ENCODE measurements at places on chromosomes 7 and 10.

- no peak for DNase-seq
Measured at GRCh38 chr7:137325927-137326326, 17.6 kb downstream of the PTN start.

- no peak for DNase-seq
Measured at GRCh38 chr10:5827841-5828240, 14.6 kb upstream of the GDI2 start.

DNA sequence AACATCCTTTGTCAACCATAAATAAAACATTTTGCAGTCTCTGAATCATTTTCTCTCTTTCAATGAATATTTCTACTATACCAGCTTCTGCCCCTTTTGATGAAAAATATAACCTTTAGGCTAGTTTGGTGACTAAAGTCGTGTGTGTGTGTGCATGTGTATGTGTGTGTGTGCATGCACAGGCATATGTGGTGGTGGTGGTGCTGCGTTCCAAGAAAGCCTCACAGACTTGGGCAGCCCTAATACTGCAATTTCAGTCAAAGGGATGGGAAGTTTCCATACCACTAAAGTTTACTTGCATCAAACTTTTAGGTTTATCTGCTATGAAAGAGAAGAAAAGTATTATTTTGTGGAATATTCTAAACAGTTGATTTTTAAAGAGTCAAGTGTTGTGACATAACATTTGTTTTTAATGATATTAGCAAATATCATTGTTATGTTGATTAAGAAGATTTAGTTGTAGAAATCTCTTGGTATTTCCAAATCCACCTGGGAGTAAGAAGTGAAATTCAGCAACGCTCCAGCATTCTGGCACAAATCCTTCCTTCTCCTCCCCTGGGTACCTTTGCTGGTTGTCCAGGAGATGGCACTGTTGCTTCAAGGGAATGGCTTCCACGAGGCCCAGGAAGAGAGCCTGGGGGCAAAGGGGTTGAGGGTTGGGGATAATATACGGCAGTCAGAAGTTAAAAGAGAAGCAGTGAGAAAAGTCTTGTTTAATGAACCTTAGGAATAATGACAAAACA, 41.5 kb downstream of the ASB4 start:
- no peak for DNase-seq

DNA sequence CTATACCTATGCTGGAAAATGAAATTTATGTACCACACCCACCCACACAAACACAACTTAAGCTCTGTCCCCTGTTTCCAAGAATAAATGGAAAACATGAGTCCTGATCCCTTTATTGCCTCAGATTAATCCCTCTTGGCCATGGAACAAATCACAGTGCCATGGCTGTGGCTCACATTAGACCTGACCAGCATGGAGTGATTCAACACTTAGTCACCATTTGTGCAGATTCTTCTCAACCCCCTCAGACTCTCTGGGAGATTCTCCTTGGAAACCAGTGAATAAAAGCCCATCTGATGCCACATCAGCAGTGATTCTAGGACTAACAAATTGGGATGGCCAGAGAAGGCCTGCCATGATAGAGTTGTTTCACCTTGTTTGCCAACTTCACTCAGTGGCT, 204.4 kb upstream of the TMEM72 start:
- DNase-seq: no peak

DNA sequence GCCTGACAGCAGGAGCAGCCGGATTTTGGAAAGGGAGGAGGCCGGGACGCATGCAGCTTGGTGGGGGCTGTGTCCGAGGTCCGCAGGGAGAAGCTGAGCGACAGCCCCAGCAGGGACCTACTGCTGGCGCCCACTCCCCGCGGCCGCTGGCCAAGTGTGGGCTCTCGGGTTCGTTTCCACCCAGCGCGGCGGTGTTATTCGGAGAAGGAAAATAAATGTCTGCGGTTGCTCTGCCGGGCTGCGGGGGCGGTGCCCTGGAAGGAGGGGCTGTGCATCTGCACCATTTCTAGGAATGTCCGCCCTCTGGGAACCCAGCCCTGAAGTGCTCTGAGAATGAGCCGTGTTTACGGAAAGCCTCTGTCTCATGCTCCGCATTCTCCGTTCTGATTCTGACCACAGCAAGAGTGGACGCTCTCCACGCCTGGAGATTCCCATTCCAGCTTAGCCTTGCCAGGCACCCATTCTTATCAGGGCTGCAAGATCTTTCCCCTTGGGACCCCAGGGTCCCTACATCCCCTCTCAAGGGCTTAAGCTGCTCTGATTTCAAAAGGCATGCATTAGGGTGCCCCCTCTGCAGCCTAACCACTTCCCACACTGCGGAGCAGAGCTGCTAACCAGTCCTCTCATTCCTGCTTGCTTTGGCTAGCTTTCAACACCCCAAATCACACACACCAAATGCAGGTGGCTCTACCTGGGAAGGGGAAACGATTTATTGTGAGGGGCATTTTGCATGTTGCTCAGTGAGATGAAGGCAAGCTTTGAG, 256.6 kb upstream of the GLI3 start:
- DNase-seq: peak; percentile 37

GRCh38 chr7:51244053-51244452, 72.6 kb downstream of the COBL start:
- DNase-seq: no peak

GRCh38 chr10:18144928-18145327, 4.7 kb downstream of the CACNB2 start:
- no peak for DNase-seq

DNA sequence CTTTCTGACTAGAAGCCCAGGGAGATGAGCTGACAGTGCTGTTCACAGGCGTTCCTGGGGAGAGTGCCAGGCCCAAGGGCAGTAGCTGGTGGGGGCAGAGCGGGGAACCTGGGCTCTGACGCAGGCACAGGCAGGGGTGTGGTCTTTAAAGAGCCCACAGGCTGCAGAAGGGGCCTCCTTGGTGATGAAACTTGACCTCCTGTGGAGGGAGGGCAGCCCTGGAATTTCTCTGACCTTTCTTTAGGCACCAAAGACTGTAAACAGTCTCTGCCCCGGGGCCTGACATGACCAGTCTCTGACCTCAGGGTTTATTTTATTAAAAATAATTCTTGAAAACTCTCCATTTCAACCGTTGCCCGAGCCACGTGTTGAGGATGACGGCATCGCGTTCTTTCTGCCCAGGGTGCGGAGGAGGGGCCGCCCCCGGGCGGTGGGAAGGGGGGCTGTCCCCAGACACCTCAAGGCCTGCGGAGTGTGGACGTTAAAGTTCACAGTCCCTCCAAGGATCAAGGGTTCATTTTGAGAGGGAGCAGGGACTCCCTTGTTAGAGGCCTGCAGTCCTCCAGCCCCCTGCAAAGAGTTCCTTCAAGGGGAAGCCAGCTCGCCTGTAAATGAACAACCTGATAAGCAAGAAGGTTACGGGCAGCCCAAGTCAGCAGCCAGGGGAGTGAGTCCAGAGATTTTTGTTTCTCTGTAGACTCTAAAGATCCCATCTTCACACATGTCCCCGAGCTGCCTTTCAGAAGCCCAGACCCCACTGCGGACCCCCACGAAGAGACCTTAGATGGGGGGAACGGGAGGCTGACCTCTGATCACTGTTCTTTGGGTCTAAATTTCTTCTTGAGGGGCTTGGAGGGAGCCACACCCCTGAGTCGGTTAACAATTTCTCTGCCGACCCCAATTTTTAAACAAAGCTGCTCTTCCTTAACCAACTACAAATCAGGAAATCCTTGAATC, 128.9 kb downstream of the VIPR2 start:
- DNase-seq: no peak

DNA sequence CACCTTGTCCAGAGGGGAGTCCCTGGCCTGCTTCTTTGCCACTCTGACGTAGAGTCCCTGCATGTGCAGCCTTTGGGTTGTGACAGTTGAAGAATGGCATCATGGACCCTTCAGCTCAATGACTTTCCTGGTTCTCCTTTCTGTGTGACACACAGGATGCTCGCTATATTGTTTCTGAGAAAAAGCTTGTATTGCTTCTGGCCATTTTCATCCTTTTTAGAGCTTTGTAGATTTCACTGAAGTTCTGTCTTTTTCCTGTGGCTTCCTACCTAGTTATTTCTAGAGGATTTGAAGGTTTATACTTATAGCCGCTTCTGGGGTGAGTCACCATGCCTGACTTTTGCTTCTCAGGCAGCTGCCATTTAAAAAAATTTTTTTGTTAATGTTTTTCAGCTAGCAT, 27.0 kb downstream of the SND1 start:
- no peak for DNase-seq

GRCh38 chr10:44195112-44196007, 189.5 kb downstream of the CXCL12 start:
- DNase-seq: no peak

DNA sequence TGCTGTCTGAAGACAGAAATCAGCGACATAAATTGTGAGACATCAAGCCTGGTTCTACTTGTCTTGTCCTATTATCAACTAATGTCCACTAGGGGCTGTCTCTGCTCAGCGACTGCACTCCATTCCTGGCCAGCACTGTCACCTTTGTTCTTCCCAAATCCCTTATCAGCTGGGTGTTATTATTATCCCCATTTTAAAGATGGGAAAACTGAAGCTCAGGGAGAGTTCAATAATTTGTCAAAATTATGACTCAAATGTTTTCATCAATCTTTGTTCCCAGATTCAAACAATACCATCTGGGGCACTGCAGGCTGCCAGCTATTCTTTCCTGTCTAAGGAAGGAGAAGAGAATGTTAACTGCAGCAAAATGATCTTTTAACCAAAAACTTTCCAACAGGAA, 431.6 kb upstream of the NFE2L3 start:
- no peak for DNase-seq

GRCh38 chr10:124644771-124645415, 99.3 kb downstream of the FAM53B start:
- no peak for DNase-seq

GRCh38 chr10:33052915-33053810, 95.1 kb upstream of the ITGB1 start:
- no peak for DNase-seq

DNA sequence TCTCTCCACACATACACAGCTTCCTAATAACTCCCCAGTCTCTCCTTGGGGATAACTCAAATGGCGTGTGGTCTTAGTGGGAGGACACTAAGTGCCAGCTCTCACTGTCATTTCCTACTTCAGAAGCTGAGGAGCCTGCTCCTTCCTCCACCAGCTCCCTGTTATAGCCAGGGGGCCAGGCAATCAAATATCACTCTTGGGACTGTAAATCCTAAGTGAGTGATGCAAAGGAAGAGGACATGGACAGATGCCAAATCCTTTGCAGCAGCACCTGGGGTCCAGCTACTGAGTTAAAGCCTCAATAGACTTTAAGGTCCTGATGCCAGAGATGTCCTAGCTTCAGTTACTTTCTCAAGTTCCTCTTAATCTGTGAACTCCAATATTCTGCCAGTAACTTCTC, 34.1 kb downstream of the SEM1 start:
- no peak for DNase-seq

DNA sequence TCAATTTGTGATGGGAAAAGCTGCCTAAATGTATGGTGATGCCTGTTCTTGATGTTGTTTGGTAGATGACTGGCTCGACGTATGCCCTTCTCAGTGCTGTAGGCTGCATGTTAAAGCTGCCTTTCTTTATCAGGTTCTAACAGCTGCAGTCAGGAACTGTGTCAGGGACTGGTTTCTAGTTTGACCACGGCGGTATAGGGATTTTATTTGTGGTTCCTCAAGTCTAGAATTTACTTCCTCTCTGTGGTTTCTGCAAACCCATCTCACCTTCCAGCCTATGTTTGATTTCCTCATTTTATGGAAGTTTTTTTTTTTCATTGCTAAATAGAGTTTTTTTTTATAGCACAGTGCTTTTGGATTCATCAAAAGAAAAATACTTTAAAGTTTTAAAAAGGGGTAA, 26.5 kb downstream of the LMTK2 start:
- no peak for DNase-seq

- DNase-seq: no peak
Measured at GRCh38 chr7:3094701-3095445, 51.2 kb upstream of the CARD11 start.

DNA sequence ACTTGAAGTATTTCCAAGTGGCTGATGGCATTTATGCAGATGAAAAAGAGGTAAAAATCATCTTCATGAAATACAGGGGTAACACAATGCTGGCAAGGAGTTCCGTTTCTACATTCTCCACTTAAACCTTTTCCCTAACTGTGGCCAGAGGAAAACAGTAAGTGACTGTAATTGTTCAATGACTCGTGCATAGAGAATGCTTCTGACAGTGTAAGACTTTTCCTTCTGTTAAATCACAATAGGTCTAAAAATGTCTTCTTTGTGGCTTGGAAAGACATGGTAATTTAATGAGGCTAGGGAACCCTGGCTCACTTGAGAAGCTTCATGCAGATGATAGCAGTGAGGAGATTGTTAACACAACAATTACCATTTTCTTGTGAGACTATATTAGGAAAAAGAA, 50.3 kb upstream of the RSU1 start:
- no peak for DNase-seq

DNA sequence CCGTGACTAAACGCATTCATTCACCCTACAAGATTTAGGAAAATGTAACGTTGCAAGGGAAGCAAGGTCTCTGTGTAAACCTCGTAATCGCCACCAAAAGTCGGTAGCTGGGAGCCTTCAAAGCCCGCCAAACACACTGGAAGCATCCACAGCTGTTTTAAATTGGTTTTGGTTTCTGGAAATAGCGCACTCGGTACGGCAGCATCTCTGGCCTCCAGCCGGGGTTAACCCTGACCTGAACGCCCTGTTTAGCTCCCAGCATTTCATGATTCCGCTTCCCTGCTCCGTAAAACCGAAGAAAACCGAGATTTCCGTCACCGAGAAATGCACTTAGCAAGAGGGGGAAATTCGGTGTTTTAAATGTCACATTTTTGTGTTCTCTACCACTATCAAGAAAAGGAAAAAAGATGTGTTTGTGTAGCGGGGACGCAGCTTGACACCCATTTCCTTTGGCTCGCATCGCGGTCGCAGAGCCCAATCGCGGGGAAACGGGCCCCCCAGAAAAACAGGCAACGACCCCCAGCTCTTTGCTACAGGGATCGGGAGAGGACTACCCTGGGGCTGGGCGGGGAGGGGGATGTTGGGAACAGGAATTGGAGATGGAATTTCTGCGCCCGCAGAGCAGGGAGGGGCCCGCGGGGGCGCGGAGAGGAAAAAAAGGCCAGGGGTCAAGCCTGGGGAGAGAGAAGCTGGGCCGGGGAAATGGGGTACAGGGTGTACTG, 646 bp downstream of the SGCE start:
- DNase-seq: peak; percentile 79

DNA sequence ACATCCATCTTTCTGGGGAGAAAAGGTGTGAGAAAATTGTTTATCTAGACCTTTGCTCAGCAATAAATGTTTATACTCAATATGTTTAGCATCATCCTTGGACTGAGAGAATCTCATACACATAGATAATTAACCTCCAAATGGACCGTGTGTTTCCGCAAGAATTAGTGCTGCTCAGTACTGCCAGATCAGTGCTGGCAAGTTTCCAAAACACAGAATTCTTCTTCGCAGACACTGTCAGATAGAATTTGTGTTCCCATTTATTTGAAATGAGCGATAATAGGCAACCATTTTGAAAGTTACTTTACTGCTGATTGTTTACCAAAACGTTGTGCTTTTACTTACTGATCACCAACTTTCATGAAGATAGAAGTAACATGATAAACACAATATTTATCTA, 33.7 kb downstream of the STAMBPL1 start:
- no peak for DNase-seq

- DNase-seq: no peak
Measured at GRCh38 chr7:2242541-2243429, 759 bp downstream of the NUDT1 start.

- DNase-seq: no peak
Measured at GRCh38 chr10:132300582-132300981, 7.2 kb downstream of the STK32C start.

- DNase-seq: no peak
Measured at GRCh38 chr7:50707236-50708006, 75.3 kb downstream of the GRB10 start.

- no peak for DNase-seq
Measured at GRCh38 chr10:116777006-116777405, 34.6 kb upstream of the HSPA12A start.

- no peak for DNase-seq
Measured at GRCh38 chr7:25272265-25272664, 44.0 kb upstream of the NPVF start.

Measured in left renal cortex interstitium (tissue), 4 donors.